ENCODE measurements at places on chromosomes 12 and 14. TPM values are rescaled to one million over a fixed set of nuclear protein-coding genes. Genes with fewer than 3 reads are reported as not detected.

- no peak for DNase-seq
Measured at GRCh38 chr12:45986641-45987339, 3.6 kb downstream of the SCAF11 start.

GRCh38 chr14:37114002-37114401 is 58.4 kb downstream of the SLC25A21 start:
- DNase-seq, result no peak

TMEM132C gene
- 2.6 TPM for total RNA-seq

SLC4A8 gene
- 0.08 TPM for total RNA-seq

ADCY6 gene
- 55.6 TPM for total RNA-seq
